ENCODE measurements at places on chromosomes 7 and 10. TPM values are rescaled to one million over a fixed set of nuclear protein-coding genes. Genes with fewer than 3 reads are reported as not detected.

DNA sequence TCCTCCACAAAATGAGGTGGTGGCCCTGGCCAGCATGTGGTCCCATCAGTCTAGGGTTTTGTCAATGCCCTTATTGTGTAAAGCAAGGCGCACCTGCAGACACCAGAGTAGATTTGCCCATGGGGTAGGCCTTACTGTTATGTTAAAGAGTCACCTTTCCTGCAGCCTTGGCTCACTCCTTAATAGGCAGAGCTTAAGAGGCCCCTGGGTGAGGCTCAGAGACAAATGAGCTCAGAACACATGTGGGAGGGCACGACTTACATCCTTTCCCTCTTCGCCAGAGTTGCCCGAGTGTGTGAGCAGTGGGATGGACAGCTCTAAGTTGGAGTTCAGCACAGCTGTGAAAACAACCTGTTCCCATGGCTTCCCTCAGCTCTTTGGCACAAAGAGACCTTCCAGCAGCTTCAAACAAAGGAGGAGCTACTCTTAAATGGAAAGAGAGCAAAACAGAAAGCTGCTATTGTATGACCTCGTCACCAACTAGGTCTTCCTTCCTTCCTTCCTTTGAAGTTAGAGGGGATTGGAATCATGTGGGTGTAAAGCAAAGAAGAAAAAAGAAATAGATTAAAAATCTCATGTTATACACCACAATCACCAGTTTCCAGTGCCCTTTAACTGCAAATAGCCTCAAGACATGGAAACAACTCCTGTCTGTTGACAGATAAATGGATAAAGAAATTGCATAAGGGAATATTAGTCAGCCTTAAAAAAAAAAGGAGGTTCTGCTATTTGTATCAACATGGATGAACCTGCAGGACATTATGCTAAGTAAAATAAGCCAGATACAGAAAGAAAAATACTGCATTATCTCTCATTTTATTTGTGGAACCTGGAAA lies 11.9 kb upstream of the XPNPEP1 start:
- DNase-seq = peak; percentile 50

- no peak for DNase-seq
Measured at GRCh38 chr10:79292891-79293746, 54.1 kb upstream of the PPIF start.

H2BK1 gene
- total RNA-seq = not detected

- DNase-seq = no peak
Measured at GRCh38 chr7:77352665-77353406, 63.3 kb downstream of the GSAP start.

- no peak for DNase-seq
Measured at GRCh38 chr10:68550747-68551411, 9.3 kb upstream of the TET1 start.

DNA sequence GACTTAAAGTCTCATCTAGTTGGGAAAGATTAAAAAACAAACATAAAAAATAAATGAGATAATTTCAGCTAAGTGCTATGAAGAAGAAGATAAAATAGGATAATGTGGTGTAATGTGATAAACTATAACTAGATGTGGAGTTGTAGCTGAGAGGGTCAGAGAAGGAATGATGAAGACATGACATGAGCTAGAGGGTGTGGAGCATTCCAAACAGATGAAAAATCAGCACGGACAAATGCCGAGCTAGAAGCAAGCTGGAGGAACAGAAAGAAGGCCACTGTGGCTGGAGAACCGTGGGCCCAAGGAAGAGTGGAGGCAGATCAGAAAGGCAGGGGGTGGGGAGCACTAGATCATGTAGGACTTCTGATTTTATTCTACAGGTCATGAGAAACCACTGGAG lies 70.6 kb downstream of the CDK6 start:
- no peak for DNase-seq

DNA sequence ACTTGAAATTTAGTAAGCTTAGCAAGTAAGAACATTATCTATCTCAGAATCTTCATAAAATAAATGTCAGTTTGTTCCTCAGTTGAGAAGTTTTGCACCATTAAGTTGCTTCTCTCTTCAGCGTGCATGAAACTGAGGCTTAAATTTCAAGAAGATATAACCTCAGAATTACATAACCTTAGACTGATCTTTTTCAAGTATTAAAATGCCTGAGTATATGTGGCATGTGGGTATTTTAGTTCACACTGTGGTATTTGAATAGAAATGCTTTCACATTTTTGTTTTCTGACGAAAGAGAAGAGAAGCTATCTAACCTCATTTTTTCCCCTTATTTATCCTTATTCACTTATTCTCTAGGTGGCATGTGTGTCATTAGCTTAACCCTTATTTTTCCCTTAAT lies 104.1 kb downstream of the PHF14 start:
- DNase-seq = no peak

- DNase-seq = no peak
Measured at GRCh38 chr7:37018954-37019353, 294.7 kb upstream of the AOAH start.

DNA sequence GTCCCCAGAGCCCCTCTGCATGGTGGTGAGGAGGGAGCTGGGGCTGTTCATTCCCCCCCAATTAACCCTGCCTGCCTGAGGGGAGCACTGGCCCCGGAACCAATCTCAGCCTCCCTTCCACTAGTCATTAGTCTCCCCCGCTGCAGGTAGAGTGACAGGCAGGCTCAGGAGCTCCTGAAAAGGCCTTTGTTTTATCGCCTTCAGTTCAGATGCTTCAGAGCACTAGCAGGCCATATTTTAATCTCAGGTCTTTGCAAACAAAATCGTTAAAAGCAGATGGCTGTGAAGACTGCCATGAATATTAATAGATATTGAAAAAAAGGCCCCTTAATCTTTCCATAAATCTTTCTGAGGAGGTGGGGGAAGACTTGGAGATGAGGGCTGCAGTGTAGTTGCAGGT lies 250.7 kb downstream of the RPS24 start:
- DNase-seq = no peak

Measured in thymus (tissue), 14 donors.